Activated CD8-positive, alpha-beta T cell treated with anti-CD3 and anti-CD28 coated beads, Interleukin-2, amount 10 ng/mL, durations not matched to agents 7 days and 5 days (primary cell): ENCODE measurements at places on chromosomes 3 and 15.

- DNase-seq = peak; percentile 50
These were observed 30.9 kb upstream of the ATP1B3 start for GRCh38 chr3:141845407-141846049.

DNA sequence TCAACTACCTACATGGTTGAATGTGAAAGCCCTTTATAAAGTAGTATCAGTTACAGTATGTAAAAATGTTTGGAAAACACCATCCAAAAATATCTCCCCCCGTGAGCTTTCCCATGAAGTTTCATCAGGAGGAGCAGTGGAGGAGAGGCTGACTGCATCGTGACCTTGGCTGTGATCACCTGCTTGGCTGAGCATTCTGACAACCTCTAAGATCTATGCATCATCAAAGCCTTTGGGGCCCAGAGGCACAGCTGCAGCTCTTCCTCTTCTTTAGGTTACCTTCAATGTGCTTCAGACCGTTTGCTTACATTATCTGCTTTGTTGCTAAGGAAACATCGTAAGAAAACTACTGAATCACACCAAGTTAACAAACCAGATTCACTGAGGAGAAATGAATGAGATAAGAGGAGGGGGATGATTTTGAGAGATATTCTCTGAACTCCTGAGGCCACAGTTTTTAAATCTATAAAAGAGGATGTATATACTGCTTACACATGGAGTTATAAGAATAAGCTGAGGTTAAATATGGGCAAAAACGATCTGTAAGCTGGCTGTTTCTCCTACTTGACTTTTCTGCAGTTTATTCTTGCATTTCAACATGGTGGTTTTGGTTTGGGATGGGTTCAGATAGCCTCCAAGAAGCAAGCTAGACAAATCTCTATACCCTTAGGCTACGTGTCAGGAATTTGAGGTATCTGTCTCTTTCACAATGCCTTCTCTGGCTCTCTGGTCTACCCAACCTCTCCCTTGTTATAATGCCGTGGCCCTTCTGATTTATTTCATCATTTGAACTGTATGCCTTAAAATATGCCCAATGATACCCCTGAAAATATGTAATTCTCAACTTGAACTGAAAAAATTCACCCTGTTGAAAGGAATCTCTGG is 4.0 kb downstream of the GCSAM start:
- peak; percentile 66 for DNase-seq

DNA sequence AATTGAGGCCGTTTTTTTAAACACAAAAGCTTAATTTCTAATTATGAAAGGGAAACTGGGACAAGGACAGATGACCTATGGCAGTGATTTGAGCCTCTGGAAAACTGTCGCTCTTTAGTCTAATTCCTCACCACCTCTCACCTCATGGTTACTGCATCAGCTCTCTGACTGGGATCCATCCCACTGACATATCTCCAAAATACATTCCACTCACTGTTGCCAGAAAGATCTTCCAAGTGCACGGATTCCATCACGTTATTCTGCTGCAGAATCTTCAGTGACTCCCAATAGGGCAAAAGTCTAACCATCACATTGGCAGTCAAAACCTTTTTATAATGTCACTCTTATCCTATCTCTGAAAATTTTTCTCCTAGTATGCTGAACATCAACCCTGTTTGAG is 132.3 kb upstream of the MB21D2 start:
- no peak for DNase-seq

DNA sequence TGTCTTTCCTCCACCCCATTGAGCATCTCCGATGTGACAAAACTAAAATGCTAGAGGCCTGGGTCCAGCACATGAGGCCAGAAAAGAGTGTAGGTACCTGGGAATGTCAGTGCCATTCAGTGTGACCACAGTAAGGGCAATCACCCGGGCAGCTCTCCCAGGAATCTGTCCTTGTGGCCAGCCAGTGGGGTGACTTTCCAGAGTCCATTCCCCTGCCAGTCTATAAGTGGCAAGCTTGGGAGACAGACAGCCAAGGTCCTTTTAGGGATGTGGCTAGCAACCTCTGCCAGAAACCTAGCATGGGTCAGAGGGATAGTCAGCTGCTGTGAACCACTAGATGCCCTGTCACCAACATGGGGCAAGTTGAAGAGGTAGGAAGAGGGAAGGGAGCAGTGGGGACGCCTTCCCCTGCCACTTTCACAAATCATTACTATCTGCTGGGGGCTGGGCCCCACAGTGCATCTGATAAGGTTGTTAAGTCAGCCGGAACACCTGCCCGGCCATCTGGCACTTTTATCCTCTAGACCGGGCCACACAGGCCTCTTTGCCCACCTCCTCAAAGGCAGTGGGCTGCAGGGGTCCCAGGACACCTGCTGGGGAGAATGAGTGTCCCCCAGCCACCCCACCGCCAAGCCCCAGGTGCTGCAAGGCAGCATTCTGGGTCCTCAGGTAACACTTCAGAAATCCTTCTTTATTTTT is 24.8 kb upstream of the DET1 start:
- DNase-seq = no peak

GRCh38 chr15:39041979-39042495 is 477.4 kb upstream of the RASGRP1 start:
- no peak for DNase-seq

DNA sequence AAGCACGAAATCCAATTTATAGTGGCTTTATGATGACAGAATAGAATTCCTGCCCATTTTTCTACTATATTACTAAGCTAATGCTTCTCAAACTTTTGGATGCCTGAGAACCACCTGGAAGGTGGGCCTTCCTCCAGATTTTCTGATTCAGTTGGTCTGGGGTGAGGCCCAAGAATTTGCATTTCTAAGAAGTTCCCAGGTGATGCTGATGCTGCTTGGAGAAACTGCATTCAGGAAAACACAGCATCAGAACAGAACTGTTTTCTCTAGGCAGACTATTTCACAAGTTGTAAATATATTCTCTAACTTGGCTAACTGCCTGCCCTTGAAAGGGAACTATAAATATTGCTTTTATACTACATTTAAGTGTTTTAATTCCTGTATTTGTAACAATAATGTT is 644.9 kb upstream of the DPPA4 start:
- no peak for DNase-seq

- no peak for DNase-seq
These were observed at the start of gene ANKRD34C for GRCh38 chr15:79282371-79283251. Gene ANKRD34C (plus strand): TSS chr15:79282722. CDS start chr15:79293285, 10,563 bp downstream.

DNA sequence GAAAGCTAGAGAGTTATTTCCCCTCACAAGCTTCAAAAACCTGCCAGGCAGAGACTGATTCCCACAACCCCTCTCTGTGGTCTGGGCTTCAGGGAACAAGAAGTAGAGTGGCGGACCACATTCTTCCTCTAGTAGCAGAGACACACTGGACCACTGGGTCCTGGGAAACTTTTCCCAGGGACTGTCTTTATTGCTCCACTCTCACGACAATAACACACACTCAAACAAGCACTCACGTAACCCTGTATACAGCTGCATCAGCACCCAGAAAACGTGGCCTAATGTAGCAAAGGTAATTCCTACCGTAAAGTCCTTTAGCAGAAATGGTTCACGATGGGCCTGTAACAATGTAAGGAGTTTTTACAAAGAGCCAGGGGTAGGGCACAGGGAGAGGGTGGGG is 27.6 kb downstream of the CPOX start:
- DNase-seq = no peak

GRCh38 chr15:60967728-60968127 is 261.4 kb downstream of the RORA start:
- DNase-seq = no peak

GRCh38 chr15:58472821-58473581 is 41.2 kb downstream of the LIPC start:
- peak; percentile 77 for DNase-seq
